Kasumi-1 (cell line): ENCODE measurements at places on chromosomes 4 and X.

GRCh38 chr4:41509451-41509866, 28.5 kb upstream of the LIMCH1 start:
- no peak for DNase-seq

- DNase-seq = no peak
Measured at GRCh38 chrX:38004046-38004445, 2.3 kb upstream of the SYTL5 start.

- DNase-seq = no peak
Measured at GRCh38 chr4:88341227-88342192, 37.1 kb upstream of the HERC6 start.

GRCh38 chrX:50202539-50202938, 1.7 kb upstream of the AKAP4 start:
- DNase-seq = no peak

- DNase-seq = peak; percentile 5
Measured at GRCh38 chrX:47854474-47854873, 17.8 kb downstream of the ZNF81 start.

GRCh38 chrX:136147315-136147901, at the start of gene FHL1:
Gene FHL1, plus strand, starts transcription at chrX:136147533.
- peak; percentile 6 for DNase-seq

- DNase-seq = no peak
Measured at GRCh38 chr4:22510750-22511149, 5.1 kb downstream of the ADGRA3 start.

DNA sequence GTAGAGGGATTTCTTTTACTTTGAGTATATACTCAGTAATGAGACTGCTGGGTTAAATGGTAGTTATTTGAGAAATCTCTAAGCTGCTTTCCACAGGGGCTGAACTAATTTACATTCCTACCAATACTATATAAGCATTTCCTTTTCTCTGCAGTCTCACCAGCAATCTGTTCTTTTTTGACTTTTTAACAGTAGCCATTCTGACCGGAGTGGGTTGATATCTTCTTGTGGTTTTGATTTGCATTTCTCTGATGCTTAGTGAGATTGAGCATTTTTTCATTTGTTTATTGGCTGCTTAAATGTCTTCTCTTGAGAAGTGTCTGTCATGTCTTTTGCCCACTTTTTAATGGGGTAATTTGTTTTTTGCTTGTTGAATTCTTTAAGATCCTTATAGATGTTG, 43.3 kb downstream of the SPCS3 start:
- no peak for DNase-seq

GRCh38 chrX:150211988-150212387, 151.1 kb upstream of the MAMLD1 start:
- DNase-seq = no peak

GRCh38 chrX:8748855-8749254, 16.9 kb upstream of the ANOS1 start:
- peak; percentile 37 for DNase-seq

GRCh38 chr4:137534516-137534915, 2.2 kb upstream of the PCDH18 start:
- peak; percentile 23 for DNase-seq

GRCh38 chr4:106305435-106306055, 10.5 kb downstream of the TBCK start:
- DNase-seq = no peak

DNA sequence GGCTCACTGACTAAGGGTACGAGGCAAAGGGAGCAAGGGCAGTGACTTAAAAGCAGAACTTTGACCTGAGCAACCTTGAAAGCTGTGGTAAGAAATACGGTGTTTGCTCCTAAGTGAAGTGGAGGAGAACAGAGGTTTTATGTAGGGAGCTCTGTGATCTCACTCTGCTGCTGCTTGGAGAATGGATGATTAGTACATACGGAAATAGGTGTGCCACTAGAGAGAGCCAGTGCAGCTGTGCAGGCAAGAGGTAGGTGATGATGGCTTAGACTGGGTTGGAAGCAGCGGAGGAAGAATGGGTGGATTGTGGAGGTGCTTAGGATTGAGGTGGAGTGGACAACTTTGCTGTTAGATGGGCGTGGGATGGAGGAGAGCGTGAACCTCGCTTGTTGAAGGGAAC, 85.0 kb downstream of the FAM193A start:
- DNase-seq = no peak

GRCh38 chr4:47368211-47368610, 95.3 kb downstream of the COMMD8 start:
- peak; percentile 66 for DNase-seq

DNA sequence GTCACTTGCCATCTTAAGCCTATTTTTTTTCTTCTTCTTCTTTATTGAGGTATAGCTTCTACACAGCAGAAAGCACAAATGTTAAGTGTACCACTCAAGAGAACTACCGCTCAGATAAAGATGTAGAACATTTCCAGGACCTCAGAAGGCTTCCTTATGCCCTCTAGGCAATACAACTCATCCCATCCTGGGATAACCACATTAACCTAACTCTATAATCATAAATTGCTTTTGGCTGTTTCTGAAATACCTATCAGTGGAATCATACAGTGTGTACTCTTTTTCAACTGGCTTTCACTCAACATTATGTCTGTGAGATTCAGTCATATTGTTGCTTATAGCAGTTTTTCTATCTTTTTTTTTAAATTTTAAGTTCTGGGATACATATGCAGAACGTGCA, 51.7 kb downstream of the ARFIP1 start:
- no peak for DNase-seq

GRCh38 chr4:18209448-18209847, 187.9 kb upstream of the LCORL start:
- DNase-seq = no peak

GRCh38 chr4:115501656-115502055, 388.2 kb upstream of the NDST4 start:
- no peak for DNase-seq

DNA sequence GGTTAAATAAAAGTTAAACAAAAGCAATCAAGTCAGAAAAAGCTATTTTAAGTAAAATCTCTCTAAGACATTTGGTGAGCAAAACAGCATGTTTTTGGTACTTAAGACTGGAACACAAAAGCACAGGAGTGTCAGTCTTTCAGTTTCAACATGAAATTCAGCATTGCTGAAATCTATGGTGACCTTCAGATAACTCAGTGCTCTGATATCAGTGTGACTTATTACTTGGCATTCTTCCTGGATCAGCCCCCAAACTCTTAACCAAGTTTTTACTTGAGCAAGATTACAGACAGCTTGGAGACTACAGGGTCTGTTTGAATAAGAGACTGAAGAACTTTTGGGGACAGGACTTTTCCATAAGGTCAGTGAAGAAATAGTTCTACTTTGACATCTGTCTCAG, 437.2 kb downstream of the RAPGEF2 start:
- no peak for DNase-seq

DNA sequence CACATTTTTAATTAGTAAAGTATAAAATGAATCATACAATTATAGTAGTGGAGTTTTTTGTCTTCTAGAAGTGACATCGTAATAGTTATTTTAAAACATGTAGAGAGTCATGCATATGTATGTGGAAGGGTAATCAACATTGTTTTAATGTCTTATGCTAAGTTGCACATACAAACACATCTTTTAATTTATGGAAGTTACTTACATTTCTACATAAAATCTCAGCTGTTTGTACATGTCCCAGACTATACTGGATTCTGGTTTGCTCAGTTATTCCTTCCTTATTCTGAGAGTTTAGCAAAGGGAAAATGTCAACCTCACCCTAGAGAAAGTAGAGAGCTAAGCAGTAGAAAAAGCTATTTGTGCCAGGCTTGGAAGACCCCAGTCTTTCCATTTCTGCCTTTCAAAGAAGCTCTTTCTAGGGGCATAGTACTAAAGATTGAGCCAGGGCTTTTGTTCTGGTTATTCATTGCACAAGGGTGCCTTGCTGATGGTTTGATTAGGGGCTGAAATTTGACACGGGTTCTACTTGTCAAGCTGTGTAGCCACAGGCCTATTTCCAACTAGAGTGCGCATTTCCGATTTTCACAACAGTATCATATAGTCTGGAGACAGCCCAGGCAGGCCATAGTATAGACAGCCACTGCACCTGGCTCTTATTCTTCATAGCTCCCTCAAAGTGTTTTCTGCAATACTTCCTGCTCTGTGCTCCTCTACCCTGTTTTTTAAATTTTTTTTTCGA, 106.3 kb downstream of the RPA4 start:
- no peak for DNase-seq

GRCh38 chr4:99383833-99384392, 31.4 kb upstream of the ADH1C start:
- no peak for DNase-seq

- no peak for DNase-seq
Measured at GRCh38 chr4:182831376-182831775, 85.8 kb downstream of the DCTD start.

DNA sequence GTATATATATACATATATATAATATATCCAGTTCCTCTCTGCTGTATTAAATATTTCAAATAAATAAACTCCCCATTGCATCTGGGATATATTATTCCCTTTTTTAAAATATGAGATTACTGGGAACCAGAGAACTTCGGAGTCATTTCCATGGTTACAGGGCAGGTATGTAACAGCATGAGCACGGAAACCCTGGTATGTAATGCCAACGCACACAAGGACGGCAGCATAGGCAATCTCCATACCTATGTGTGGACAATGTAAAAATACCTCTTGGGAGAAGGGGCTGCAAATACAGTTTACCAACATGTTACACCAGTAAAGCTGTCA, 62.8 kb downstream of the NUDT10 start:
- no peak for DNase-seq

DNA sequence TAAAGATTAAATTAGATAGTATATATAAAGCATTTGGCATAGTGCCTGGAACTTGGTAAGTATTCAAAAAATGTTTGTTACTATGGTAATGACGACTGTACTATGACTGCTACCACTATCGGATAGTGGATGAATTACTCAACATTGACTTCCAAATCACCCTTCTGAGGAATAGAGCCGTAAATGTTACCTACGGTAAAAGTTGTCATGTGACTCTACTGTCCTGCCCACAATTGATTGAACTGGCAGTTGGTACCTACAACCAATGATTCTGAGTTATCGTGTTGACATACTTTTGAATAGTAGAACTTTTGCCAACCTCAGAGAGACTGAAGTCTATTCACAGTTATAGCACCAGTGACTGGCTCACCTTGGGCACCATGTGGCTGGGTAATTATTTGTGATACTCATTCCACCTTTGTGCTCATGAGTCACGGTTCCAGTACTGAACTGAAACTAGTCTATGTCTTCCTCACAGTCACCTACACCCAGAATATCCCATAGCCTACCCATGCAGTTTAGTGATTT, 185.5 kb upstream of the PITX2 start:
- no peak for DNase-seq

DNA sequence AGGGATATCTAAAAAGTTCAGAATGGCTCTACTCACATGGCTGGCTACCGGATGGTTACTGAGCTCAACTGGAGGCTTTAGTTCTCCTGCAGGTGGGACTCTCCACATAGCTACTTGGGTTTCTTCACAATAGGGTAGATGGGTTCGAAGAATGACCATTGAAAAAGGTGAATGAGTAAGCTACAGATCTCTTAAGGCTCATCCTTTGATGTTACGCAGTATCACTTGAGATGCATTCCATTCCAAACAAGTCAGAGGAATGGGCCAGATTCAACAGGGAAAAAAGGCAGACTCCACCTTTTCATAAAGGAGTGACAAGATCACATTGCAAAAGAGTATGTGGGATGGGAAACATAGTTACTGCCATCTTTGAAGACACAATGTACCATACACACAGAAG, 52.6 kb downstream of the DDX53 start:
- DNase-seq = no peak

- no peak for DNase-seq
Measured at GRCh38 chr4:68324519-68325262, 25.2 kb downstream of the YTHDC1 start.

DNA sequence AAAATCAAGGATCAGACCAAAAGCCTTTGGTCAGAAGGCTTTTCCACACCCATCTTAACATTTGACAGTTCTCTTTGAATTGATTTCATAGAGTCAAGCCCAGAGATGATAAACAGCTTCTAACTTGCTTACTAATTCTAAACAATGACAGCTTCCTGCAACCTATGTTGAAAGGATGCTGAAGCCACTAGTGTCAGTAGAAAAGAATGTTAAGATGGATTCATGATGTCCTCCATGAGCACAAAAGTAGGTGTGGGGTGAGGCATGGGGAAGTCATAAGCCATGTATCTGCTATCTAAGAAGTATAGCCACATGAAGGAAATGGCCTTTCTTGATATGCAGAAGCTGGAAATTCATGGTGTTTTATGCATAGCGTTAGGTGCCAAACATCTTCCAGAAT, 269.3 kb downstream of the DHX15 start:
- DNase-seq = no peak

- DNase-seq = no peak
Measured at GRCh38 chr4:181646864-181647263, 596.3 kb upstream of the TENM3 start.

- DNase-seq = peak; percentile 91
Measured at GRCh38 chr4:151887031-151887815, 126.4 kb upstream of the GATB start.

DNA sequence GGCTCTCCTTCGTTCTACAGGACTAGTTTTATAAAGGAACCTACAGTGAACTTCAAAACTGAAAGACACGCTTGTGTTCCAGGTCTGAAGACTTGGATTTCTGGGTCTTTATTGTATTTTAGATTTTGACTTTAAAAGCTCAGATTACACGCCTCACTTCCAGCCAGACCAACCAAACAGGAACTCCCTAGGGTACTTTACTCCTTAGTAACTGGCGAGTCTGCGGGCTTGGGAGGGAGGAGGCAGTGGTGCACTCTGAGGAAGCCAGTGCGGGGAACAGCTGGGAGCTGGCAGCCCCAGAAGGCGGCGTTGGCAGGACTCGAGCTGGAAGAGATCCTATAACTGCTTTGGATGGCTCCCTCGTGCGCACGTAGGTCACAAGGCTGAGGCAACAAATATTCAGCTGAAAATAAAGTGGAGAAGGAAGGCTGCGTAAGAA, 391 bp upstream of the PHKA1 start:
- peak; percentile 55 for DNase-seq

DNA sequence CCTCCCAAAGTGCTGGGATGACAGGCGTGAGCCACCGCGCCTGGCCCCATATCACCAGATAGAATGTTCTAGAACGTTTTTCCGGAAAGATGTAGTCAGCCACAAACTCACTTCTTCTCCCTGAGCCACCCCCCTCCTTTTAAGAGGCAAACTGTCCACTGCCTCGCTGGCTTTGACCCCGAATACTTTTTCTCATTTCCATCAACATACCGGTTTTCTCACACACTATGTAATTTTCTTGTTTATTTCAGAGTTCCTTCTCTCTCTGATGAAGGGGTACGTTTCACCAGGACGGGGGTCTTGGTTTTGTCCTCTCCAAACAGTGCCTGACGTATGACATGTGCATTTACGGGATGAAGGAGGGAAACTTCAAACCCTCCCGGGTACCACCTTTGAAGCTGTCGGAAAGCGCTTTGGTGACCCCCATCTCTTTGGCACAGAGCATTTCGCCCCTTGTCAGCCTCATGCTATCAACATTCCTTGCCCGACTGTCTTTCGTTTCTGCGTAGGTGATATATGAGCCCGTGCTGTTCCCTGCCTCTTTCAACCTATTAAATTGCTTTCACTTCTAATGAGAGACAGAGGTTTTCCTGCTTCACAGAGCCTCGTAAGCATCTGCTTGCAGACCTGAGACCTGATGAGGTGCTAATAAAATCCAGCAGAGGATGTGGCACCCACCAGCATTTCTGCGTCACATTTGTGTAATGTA, 73.8 kb downstream of the CRLF2 start:
- DNase-seq = no peak
